ENCODE measurements at places on chromosomes 1 and 21. TPM values are rescaled to one million over a fixed set of nuclear protein-coding genes. Genes with fewer than 3 reads are reported as not detected.

DNA sequence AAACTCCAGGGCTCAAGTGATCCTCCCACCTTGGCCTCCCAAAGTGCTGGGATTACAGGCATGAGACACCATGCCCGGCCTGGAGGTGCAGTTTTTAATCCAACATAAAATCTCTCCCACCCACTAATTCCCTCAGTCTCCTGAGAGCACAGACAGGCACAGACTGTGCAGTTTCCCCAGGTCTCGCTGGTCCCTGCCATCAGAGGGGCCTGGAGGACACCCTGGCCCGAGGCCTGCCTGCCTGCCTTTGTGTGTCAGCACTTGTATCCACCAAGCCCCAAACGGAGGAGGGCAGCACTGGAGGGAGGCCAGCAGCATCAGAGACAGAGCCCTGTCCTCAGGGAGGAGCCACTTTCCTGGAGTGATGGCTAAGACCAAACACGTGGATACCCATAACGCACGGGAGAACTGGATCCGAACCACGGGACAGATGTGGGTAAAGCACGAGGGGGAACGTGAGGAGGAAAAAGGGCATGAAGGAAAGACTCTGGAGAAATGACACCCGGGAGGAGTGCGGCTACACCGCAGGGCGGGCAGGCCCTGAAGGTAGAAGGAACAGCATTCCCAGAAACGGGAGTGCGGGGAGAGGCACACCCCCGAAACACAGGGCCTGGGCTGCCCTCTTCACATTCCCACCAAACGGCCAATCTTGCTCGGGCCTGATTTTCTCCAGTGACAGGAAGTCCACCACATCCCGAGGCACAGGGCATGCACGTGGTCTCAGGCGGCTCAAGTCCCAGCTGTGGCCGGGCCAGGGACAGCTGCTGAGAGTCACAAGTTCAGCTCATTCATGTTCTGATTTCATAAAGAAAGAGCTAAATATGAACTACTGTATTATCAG lies 29.7 kb downstream of the NPHP4 start:
- no peak for DNase-seq

- DNase-seq, result no peak
Observed at GRCh38 chr1:109618661-109619575, 498 bp downstream of the GNAT2 start.

DNA sequence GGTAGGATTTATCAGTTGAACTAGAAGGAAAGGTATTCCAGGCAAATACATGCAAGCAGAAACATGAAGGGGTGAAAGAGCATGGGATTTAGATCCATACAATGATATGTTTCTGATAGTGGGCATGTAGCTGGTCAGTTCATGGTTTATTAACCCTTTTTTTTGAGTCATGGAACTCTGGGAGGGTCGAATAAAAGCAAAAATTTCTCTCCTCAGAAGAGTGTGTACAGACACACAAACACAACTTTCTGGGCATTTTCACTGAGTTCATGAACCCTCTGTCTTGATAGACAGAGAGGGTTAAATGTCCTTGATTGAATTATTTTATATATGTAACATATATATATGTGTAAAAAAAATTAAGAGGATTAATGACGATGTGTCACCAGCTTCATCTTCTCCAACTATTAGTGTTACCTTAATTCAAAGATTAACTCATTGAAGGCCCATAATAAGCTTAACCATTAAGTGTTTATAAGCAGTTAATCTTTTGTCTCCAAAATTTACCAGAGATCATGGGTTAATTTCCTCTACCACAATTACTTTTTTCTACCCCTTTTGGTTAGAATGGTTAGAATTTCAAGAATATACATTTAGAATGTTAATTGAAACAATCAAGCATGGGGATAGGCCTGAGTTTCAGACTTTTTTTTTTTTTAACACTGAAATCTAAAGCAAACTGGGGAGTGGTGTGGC lies 4.6 kb downstream of the JUN start:
- DNase-seq, result no peak

DNA sequence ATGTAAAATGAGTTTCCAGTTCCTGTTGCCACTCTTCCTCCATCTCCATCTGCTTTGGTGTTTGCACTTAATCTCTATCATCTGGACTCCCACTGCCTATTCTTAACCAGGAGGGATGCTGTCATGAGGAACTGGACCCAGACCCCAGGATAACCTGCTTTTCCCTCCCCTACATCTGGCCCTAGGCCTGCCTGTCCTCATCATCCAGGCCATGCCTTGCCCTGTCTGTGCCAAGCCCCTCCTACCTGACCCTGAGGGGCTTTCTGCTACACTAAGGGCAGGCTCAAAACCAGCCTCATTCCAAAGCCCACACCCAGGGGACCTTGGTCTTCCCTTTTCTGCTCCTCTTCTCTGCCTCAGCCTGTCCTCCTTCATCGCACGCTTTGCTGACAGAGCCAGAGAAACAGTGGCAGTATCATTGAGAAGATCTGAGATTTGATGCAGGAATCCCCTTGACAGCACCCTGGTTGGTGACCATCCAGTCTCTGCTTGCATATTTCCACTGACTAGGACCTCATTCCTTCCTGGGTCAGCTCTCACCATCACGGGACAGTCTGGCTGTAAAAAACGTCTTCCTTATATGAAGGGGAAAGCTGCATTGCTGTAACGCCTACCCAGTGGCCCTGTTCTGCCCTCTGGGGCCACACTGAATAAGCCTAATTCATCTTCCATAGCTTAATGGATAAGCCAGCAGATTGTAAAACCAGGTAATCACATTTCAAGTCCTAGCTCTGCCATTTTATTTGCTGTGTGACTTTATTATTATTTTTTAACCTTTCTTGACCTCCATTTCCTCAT lies 38.8 kb downstream of the PLXNA2 start:
- DNase-seq, result no peak

DNA sequence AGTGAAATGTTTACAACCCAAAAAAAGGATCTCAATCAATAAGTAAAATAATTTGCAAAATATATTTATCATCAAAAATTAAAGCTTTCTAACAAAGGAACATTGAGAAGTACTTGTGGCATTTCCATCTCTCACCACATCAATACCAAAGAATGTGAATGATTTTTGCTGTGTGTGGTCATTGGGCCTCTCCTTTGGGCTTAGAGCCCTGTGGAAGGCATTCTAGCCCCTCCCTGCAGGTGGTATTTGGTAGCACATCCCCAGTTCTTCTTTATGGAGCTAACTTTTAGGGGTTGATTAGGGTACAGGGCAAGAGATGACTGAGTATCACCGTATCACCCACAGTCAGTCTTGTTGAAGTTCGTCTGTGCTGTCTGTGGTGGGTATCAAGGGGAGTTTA lies 294.1 kb upstream of the SGIP1 start:
- no peak for DNase-seq

CCDC185 gene
- not detected for total RNA-seq

ZBTB8A gene
- 11.5 TPM for total RNA-seq

ESPN gene
- total RNA-seq, result not detected

RNF207 gene
- 12.4 TPM for total RNA-seq

RAD54L gene
- 5.0 TPM for total RNA-seq
